Body of pancreas (tissue), 4 donors: ENCODE measurements at places on chromosomes 11 and 22. TPM values are rescaled to one million over a fixed set of nuclear protein-coding genes. Genes with fewer than 3 reads are reported as not detected.
A peak's percentile ranks its signal among the peaks of the same experiment; 100 is the strongest.

The KCNE3 gene
- total RNA-seq: 10.9 TPM

The DEFB131B gene
- not detected for total RNA-seq

DNA sequence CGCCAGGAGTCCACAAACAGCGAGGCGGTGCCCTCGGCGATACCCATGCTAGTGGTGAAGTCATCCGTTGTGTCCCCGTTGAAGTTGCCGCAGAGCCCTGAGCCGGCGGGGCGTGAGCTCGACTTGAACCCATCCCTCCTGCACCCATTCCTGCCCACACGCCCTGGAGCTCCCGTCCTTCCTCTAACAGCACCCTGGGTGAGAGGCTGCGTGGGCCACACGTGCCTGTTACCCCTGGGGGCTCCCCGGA is 8.3 kb downstream of the MUC6 start:
- DNase-seq: no peak

- DNase-seq: no peak
Observed at GRCh38 chr11:33147559-33147958, 13.7 kb downstream of the CSTF3 start.

The TNNI2 gene
- total RNA-seq: 3.4 TPM

GRCh38 chr22:50503475-50504145 is 3.9 kb downstream of the LMF2 start:
- no peak for DNase-seq

The NFAM1 gene
- total RNA-seq: 1.0 TPM

The ZP1 gene
- total RNA-seq: not detected

- DNase-seq: no peak
Observed at GRCh38 chr11:59787816-59788215, 22.8 kb downstream of the MRPL16 start.

The ANO9 gene
- 26.4 TPM for total RNA-seq

DNA sequence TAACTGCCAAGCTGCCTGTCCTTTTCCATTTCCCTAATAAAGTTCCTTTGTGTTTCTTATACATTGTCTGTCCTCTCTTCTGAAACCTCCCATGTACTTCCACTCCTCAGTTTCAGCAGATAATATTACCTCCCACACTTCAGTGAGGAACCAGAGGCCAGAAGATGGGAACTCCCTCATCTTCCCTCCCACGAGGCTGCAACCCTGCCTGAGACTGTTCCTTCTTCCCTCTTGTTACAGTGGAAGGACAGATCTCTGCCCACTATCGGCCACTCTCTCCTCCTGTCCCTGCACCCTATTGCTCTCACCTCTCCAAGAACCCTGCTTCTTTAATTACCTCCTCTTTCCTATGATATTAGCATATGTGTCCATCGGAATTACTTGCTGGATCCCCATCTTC is 38.1 kb upstream of the SWAP70 start:
- DNase-seq: no peak

- DNase-seq: peak; percentile 12
Observed at GRCh38 chr11:104609311-104610085, 288.8 kb downstream of the CASP12 start.

The MGAT3 gene
- 2.9 TPM for total RNA-seq

DNA sequence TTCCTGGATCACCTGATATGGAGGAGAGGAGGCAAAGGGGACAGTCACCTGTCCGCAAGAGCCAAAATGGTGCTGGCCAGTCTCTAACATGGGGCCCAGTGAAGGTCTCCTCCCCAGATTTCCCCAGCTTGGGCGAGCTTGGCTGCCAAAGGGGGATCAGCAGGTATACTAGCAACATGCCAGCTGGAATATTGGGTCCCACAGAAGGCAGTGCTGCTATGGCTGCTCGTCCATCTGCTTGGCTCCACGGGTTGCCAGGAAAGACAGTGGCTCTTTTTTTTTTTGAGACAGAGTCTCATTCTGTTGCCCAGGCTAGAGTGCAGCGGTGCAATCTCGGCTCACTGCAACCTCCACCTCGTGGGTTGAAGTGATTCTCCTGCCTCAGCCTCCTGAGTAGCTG is 12.7 kb upstream of the KAT5 start:
- no peak for DNase-seq

DNA sequence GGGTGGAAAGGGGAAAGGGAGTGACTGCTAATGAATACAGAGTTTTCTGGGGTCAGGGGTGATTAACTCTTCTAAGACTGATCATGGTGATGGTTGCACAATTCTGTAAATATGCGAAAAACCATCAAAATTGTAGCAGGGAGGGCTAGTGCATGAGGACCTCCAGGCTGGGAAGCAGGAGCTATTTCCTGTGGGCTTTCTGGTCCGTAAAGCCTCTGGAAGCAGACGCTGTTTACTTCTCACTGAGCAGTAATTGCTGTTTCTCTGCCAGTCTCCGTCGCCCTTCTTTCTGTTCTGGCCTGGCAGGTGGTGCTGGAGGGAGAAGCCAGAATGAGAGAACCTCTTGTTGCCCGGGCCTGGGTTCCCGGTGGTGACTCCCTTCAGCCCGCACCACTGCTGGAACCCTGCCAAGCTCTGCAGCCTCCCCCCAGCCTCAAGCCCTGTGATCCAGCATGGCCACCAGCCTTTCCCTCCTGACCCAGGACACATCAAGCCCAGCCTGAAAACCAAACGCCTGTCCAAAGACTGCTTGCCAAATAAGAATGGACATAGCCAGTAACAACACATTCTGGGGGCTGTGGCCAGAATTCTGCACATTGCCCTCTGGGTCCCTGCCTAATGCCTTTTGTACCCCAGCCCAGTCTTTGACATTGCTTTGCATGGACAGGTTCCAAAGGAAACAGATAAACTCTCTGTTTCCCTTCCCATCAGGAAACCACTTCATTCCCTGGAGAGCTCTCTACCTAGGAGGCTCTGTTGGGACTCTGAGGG is 201.0 kb upstream of the NAV2 start:
- peak; percentile 13 for DNase-seq

GRCh38 chr11:15841931-15842740 is 514.2 kb downstream of the SOX6 start:
- DNase-seq: no peak

GRCh38 chr11:468493-468892 is 18.4 kb downstream of the PTDSS2 start:
- DNase-seq: no peak

The SUSD2 gene
- total RNA-seq: 4.2 TPM

- no peak for DNase-seq
Observed at GRCh38 chr11:10916665-10917064, 58.8 kb upstream of the ZBED5 start.

The BLID gene
- total RNA-seq: not detected

The KCTD14 gene
- total RNA-seq: 12.2 TPM

GRCh38 chr11:10931761-10932670 is 74.2 kb upstream of the ZBED5 start:
- DNase-seq: no peak

DNA sequence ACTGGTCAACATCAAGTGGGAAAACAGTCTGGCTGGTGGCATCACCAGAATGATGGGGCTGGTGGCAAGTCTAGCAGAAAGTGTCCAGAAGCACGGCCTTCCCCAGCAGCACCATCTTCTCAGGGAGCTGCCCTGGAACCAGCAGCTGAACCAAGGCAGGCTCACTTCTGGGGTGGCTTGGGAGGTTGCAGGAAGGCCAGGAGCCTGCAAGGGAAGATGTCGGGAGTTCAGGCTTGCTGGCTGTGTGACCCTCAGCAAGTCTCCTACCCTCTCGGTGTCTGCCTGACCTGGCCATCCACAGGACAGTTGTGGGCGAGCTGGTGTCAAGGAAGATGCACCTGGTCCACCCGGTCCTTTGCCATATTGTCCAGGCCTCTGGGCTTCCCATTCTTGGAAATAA is 2.3 kb upstream of the PNPLA5 start:
- no peak for DNase-seq

DNA sequence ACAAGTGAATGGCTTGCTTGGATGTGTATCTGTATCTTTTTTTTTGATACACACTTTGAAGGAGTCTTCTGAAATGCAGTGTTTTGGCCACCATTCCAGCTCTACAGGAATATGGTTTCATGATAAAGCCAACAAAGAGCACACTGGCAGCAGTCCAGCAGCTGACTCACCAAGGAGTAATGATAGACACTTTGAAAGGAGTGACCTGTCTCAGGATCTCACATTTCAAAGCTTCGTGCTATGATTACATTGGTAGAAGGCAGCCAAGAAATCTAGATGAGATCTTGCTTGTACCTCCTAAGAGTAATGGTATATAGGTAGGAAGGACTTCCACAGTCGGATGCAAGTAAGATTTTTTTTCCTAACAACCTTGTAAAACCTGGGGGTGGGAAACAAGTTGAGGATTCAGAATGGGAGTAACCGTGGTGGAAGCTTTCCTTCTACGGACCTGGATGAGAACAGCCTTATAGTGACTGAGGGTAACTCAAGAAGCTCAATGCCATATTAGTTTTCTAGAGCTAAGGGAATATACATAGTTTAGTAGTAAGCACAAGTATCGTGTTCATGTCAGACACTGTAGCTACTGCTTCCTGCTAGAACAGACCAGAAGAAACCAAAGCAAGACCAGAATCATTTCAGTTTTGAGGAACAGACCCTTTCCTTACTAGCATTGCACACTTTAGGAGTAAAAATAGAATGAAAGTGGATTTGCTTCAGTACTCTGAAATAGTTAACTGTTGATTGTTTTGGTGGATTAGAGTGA is 25.0 kb downstream of the MTMR3 start:
- DNase-seq: peak; percentile 95

DNA sequence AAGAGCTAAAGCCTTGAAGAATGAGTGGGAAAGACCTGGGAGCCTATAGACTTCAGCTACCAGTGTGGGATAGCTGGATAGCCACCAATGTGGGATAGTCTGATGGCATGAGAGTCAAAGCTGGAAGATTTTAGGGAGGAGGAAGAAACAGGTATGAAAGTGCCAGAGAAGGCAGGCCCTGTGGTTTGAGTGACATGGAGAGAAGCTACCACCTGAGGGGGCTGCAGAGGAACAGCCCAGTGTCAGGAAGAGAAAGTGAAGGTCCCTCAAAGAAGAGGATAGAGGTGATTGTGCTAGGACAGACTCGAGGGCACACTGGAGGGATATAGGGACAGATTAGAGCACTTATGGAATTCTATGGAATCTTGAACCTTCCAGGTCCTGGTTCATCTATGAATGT is 23.1 kb upstream of the PAX6 start:
- no peak for DNase-seq

- DNase-seq: peak; percentile 100
Observed at GRCh38 chr11:64241491-64242374, 838 bp downstream of the FKBP2 start.

DNA sequence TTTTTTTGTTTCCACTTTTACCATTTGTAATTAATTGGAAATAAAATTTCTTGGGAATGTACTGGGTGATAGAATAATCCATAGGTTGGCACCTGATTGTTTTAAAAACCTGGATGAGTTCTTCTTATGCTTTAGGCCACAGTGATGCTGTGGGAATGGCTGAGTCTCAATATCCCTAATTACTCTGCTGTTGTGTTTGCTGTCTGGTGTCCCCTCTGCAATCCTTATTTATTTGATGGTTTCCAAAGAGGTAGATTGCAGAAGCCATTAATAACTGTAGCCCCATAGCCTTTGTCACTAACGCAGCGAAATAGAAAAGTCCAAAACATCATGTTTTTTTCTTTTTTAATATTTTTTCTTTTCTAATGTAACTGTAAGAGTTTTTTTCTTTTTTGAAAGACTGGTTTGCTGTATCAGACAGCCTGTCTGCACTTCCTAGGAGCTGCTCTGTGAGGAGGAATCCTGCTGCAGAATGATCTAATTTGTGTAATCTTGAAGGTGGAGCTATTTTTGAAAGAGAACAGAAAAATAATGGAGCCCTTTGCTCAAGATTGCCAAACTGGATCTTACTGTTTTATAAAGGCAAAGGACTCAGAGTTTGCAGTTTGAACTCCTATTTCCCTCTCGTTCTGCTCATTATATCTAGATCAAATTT is 14.9 kb downstream of the PACS1 start:
- no peak for DNase-seq

The OR9Q1 gene
- total RNA-seq: not detected

DNA sequence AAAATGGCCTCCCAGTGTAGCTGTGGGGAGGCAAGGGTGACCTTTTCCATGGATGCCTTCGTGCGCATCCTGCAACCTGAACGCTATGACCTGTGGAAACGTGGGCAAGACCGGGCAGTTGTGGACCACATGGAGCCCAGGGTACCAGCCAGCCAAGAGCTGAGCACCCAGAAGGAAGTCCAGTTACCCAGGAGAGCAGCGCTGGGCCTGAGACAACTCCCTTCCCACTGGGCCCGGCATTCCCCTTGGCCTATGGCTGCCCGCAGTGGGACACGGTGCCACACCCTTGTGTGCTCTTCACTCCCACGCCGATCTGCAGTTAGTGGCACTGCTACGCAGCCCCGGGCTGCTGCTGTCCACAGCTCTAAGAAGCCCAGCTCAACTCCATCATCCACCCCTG is 24.8 kb downstream of the KDM4D start:
- DNase-seq: no peak

The CASP1 gene
- 1.3 TPM for total RNA-seq

DNA sequence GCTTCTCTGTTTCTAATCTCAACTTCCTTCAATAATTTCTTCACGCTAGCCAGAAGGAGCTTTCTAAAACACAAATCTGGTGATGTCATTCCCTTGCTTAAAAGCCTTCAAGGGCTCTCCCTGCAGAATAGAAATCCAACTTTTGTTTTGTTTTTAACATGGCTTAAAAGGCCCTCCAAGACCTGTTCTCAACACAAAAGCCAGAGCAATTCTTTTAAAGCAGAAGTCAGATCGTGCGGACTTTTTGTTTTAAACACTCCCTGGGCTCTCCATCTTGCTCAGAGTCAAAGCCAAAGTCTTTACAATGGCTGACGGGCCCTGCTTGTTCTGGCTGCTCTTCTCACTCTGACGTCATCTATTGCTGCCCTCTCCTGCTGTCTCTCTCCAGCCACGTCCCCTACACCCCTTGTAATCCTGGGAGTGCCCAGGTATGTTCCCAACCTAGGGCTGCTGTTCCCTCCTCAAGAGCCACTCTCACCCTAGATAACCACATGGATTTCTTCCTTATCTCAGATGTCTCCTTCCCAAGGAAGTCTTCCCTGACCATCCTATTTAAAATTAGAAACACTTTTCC is 22.5 kb downstream of the TECTA start:
- DNase-seq: no peak

DNA sequence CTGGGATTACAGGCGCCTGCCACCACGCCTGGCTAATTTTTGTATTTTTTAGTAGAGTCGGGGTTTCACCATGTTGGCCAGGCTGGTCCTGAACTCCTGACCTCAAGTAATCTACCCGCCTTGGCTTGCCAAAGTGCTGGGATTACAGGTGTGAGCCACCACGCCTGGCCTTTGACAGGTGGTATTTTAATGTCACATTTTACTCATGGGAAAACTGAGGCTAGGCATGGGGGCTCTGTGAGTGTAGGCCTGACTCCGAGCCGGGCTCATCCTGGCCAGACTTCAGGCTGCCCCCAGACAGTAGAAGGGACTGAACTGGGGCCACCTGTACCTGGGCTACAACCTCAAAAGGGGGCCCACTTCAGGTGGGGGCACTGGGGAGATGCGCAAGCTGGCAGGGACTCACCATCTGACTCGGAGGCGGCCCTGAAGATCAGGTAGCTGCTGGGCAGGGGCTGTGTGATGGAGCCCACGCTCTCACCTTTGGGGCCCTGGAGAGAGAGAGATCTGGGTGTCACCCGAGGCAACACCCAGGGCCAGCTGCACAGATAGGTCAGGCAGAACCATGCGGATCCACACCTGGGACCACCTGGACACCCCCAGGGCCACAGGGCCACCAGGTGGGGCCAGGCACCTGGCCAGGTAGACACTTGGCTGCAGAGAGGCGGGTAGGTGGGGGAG is 45.8 kb downstream of the OSBPL5 start:
- DNase-seq: no peak
